ENCODE measurements at places on chromosomes 16 and 17.

DNA sequence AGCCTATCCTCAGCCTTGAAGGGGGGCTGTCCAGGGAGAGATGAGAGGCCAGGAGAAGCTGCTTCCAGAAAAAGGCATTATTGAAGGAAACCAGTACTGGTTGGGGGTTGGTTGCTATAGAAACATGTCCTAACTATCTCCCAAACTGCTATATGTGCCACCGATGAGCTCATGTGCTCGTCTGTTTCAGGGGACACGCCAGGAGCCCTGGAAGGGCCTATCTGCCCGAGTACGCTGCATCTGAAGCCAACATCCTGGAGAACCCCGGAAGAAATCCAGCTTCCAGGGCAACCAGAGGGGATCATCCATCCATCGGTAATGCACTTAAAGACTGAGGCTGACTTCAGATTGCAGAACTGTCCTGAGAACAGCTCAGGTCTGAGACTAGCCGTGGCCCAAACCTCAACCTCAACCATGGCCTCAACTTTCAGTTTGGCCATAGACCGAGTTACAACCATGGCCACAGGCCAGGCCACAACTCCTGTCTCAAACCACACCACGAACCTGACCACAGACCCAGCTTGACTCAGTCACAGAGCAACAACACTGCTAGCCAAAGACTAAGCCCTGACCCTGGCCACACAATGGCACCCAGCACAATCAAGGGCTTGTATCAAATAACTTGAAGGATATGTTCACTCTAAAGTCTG is 10.2 kb downstream of the PITPNM3 start:
- DNase-seq = no peak

- no peak for DNase-seq
Observed at GRCh38 chr16:19926449-19927390, 42.1 kb upstream of the GPRC5B start.

DNA sequence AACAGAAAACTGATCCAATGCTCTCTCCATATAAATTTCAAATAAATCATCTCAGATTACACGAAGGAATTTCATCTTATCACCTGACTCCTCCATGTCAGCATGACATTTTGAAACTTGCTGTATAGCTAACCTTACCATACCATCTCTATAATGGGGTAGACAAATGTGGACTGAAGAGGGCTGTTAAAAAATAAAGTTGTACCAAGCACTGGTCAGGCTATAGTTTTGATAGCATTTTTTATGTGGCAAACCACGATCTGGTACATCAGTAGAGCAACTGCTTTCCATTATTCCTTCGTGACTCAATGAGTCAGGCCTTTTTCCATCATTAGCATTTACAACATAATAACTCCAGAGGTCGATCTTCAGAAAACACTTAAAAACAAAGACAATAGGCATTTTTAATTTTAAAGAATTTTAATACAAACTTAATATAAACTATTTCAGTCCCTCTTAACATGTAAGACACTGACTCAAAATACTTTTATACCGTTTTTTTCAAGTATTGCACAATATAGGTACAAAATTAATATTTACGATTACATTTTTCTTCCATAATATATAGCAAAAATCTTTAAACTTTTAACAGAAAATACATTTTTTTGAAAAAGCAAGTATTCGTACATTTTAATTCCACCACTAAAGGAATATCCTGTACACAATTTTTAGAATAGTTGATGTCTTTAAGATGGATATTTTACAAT is 4.2 kb downstream of the TOB1 start:
- DNase-seq = no peak

- peak; percentile 80 for DNase-seq
Observed at GRCh38 chr17:36602924-36603384, 1.6 kb downstream of the MRM1 start.

DNA sequence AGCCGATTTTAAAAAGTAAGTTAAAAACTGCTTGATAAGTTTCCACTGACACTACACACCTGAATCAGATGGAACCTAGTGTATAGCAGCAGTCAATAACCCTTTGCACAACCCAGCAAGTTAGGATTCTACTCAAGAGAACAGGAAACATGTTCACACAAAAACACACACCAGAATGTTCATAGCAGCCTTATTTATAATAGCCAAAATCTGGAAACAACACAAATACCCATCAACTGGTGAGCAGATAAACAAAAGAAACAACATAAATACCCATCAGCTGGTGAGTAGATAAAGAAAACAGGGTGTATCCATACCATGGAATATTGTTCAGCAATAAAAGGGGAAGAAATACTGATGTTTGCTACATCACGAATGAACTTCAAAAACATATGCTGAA is 2.7 kb upstream of the CDH11 start:
- DNase-seq = no peak
